ENCODE measurements at places on chromosomes 11 and 22.
A peak's percentile ranks its signal among the peaks of the same experiment; 100 is the strongest.

DNA sequence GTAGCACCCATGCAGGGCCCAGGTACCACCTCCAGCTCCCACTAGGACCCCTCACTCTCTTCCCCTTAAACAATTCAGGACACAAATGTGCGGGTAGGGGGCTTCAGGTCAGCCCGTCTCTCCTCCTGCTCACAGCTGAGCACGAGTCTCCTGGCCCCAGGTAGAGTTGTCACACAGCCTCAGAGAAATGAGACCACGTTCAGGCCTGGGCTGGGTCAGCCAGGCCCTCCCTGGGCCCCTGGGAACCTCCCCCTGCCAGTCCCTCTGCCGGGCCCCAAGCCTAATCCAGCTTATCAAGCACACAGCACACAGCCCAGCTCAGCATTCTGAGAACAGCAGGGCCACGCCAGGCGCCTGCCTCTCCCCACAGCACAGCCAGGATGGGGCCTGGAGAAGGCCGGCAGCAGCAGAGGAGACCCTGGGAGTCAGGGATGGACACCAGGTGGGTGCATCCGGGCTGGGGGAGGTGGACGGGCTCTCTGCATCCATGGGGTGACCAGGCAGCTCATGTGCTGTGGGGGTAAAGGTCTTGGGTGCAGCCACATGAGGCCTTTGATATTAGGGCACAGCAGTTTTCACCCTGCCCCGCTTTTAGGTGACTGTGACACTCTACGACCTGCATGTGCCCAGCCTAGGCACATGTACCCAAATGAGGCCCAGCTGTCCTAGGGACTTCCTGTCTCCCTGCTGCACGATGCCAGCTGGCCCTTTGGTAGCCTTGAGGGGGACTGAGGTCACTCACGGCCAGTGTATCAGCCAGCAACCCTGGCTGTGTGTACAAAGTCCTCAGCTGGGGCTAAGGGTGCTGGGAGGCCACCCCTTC is 87.0 kb downstream of the MORC2 start:
- DNase-seq: no peak

DNA sequence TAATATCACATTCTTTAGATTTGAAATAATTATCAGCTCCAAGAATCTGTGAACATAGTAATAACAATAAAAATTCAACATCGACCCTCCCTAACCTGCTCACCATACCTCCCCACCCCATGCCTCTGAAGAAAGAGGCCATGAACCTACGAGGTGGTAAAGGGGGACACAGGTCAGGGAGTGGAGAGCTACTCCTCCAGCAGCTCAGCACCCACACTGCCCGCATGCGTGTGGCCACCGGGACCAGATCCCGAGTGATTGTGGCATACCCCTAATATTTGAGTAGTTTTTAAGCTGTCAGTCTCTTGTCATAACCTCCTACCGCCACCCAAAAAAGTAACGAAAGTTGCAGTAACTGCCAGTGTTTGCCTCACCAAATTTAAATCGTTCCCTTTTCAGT is 16.8 kb upstream of the ADSL start:
- no peak for DNase-seq

DNA sequence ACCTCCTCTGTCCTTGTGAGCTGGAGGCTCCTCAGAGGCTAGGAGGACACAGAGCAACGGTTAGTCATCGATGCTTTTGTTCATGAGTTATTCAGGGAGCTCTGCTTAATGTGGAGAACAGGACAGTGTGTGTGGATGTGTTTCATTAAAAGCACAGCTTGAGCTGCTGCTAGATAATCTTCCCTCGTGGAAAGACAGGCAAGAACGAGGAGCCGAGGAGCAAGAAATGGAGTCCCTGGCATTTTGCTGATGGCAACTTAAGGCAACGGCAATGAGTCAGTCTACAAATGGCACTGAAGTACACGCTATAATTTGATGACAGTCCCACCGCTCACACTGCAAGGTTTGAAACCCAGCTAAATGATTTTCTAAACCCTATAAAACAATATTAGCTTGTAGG is 106.2 kb downstream of the IGLL1 start:
- DNase-seq: no peak

DNA sequence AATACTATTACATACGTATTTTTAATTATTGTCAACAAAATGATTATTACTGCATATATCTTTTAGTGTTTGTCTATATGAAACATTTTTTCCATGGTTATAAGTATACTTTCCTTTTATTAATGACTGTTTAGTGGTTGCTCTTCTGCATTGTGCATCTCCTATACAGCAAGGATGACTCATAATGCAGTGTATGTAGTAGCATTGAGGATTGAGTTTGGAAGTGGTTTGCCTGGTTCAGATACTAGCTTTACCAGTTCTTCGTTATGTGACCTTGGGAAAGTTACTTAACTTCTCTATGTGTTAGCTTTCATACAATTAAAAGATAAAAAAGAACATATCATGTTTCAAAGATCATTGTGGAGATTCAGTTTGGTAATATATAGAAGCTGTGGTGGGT is 44.1 kb downstream of the CHORDC1 start:
- DNase-seq: no peak

GRCh38 chr22:23700706-23701105 is 9.9 kb downstream of the RGL4 start:
- DNase-seq: no peak

DNA sequence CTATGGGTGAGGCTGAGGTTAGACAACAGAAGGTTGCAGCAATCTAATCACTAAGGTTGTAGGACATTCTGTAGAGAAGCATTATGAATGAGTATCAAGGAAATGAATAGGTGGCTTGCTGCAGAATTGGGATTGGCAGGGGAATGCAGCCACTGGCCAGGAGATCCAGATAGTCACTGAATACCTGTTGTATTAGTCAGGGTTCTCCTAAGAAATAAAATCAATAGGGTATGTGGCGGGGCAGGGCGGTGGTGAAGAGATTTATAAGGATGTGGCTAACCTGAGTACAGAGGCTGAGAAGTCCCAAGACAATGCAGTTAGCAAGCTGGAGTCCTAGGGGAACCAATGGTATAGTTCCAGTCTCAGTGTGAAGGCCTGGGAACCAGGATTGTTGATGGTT is 163.0 kb downstream of the SPON1 start:
- DNase-seq: no peak

DNA sequence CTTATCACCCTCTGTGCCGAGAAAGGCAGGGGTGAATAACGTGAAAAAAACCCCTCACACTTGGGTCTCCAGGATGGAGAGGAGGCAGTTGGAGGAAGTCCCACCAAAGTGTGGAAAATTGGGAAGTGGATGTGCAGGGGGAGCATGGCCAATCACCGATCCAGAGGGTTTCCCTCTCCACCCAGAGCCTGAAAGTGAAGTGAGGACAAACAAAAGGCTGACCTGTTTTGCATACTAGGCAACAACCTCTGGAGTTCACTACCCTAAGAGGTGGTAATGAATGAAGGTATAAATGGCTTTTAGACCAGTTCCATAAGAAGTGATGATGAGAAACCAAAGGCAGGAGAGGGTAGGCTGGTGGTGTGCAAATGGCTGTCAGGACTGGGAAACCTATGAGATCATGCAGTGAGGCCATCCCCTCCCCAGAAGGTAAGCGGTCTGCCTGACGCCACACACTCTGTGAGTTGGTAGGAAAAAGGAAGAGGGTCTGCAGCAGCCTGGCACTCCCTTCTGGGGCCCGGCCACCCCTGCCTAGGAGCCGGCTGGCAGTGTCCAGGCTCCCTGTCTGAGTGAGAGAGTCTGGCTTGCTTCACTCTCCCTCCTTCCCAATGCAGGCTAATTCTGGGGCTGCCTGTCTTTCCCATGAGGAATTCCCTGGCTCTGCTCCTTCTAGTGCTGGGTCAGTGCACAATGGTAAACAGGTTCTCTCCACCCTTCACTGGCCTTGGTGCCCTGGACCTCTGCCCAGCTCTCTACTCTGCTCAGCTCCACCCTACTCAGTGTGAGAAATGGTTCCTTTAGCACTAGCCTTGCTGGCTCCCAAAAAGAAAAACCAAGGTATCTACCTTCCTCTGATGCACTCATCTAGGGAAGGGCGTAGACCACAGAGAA is 15.6 kb downstream of the TBC1D10A start:
- no peak for DNase-seq

DNA sequence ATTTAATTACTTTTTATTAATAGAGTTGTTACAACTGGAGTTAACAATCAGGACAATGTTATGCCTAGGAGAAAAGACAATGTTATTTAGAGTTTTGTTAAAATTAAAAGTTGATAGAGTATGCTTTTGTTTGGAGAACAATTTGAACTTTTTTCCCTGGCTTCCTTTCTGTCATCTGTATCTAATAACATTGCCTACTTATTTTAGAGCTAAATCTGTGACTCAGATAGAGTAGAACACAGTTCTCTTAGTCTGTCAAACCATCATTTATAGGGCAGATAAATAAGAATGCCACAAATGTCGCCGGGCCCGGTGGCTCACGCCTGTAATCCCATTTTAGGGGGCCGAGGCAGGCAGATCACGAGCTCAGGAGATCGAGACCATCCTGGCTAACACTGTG is 28.9 kb upstream of the YAP1 start:
- DNase-seq: no peak

DNA sequence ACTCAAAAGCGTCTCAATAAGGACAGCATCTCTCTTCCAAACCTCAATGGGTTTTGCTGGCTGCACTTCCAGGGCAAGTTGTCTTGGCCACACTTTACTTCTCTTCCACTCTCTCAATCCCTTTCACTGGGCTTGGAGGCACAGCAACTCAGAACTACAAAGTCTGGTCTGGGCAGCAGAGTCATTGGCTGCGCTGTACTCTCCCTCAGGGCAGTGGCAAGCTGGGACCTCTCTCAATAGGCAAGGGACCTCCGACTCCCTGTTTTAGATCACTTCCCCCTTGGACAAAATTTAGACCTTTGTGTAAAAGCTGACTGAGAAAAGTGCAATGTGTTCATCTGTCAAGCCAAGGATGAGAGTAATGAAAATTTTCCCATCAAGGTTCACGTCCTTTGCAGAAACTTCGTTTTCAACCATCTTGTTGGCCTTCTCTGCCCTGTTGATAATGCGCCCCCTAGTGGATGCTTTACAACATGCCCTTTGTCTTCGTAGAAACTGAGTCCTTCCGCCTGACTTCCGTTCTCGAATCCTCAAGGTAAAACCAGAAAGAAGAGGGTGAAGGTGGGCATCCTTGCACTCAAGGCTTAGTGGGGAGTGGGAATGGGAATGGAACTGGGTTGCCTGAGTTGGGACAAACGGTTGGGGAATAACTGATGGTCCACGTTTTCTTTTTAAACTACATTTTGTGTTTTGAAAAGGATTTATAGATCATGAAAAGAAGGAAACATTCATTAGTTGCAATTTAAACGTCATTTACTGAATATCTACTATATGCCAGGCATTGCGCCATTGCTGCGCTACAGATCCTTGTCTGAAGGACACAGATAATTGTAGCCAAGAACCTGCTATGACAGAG is 99.1 kb downstream of the CD44 start:
- peak; percentile 81 for DNase-seq

GRCh38 chr11:119530509-119530908 is 107.5 kb upstream of the THY1 start:
- DNase-seq: no peak

DNA sequence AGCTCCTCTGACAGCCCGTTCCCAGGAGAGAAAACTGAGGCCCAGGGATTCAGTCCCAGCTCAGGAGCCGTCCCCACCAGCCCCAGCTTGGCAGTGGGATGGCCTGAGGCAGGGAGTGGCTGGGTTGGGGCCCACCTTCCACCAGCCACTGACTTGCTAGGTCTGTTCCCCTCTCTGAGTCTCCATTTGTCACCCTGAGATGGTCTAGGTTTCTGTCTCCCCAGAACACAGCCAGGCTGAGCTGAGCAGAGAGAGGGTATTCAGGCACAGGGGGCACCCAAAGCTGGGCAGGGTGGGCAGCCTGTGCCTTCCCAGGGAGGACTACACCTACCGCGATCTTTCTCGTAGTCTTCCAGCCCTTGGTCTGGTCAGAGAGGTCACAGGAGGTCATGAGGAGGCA is 95.7 kb downstream of the PDE2A start:
- DNase-seq: no peak

DNA sequence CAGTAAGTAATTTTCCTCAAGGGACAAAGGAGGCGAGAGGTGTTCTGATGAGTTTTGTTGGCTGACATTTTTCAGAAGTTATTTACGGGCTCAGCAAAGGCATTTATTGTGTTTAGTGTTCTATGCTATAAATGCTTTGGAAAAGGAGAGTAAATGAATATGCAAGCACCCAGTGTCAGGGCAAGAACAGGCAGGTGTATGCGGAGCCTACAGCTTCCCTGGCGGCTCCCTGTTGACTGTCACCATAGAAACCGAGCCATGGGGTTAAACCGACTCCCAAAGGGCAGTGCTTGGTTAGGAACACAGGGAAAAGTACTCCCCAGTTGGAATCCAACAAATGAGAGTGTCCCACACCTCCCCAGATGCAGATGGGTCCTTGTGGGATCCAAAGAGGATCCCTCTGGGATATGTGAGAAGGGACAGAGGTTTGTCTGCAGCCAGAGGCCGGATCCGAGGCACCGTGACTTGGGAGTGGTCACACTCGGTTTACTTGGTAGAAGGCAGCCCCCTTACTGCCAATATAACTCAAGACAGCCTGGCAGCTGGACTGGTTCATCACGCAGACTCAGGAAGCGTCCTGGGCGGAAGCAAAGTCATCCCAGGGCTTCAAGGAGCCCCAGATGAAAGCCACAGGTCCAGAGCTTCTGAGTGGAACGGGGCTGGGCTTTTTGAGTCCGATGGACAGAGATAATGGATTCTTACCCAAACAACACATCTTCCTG is 329.7 kb downstream of the CTTN start:
- DNase-seq: no peak

- no peak for DNase-seq
These were observed 16.9 kb downstream of the CLMP start for GRCh38 chr11:123178186-123178585.

GRCh38 chr22:44702479-44703198 is 635 bp downstream of the PRR5 start:
- DNase-seq: peak; percentile 36

DNA sequence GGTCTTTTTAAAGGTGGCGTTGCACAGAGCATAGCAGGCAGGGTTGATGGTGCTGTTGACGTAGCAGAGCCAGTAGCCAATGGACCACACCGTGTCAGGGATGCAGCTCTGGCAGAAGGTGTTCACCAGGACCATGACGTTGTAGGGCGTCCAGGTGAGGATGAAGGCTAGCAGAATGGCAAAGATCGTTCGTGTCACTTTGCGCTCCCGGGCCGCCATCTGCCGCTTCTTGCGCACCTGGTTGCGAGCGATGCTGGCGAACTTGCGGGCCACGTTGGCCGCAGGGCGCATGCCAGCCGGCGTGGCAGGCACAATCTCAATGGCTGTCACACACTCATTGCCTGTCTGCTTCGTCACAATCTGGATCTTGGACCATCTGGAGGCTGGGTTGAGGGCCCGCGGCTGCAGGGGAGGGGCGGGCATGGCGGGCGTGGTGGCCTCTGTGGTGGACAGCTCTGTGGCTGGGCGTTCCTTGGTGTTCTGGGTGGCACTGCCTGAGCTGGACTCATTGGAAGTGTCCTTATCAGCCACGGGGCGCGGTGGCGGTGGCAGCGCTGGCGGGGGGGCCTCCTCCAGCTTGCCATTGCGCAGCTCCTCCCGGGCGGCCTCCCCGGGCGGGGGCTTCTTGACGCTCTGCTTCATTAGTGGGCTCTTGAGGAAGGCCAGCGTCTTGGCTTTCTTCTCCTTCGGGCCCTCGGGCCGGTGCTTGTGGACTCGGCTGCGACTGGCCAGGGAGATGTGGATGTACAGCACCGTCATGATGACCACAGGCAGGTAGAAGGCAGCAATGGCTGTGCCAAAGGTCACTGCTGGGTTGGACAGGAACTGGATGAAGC is 3.9 kb downstream of the MDK start:
- no peak for DNase-seq

GRCh38 chr11:130068986-130069658 is 572 bp upstream of the APLP2 start:
- DNase-seq: peak; percentile 86
